Stimulated activated CD4-positive, alpha-beta T cell treated with anti-CD3 and anti-CD28 coated beads, Interleukin-1b, Interleukin-23, amount 100 ng/mL, for 1 hour (primary cell): ENCODE measurements at places on chromosomes 11 and 22.

DNA sequence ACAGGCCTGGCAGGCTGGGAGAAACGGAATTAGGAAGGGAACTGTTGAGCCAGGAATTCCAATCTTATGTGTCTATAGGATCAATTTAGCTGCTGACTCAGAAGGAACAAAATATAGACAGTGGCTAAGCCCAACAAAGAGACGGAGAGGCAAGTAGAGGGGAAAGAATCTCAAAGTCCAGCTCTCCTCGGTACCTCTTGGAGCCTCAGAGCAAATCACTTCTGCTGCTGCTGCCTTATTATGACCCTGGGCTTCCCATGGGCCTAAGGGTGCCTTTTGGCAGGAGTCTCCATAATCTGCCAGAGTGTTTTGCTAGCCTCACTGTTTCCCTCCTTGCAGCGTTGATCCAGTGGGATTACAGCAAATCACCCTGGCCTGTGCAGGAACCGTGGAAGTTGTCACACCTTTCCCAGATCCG lies 31.7 kb downstream of the PAX6 start:
- DNase-seq: no peak

DNA sequence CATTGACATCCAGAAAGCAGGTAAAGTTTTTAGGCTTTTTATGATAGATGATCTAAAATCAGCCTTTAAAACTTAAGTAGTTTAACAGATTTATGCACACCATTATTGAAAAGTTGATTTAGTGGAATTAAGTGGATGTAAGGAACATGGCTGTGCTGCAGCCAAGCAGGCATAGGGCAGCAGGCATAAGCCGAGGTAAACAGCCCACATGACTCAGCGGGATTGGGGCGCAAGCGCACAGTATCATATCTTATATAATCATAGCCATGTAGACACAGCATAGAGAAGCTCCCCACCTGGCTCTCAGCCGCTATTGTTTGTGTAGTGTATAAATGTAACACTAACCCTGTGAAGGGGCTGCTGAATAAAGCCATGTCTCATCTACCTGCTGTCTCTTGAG lies 157.5 kb downstream of the WNT11 start:
- no peak for DNase-seq

DNA sequence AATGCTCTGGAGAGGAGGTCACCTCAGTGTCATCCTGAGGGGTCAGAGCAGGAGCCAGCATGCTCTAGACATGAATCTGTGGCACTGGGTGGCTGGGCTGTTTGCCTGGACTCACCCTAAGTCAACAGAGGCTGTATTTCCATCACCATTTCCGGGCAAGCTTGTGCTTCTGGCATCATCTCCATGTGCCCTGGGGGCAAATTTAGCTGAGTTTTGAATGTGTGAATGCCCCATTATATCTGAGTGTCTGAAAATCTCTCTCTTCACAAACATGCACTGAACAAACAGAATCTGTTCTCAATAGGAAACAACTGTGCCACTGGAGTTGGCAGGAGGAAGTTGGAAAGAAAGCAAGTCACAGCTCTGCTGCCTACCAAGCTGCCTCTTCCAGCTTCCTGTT lies 356.2 kb downstream of the GRM5 start:
- no peak for DNase-seq

DNA sequence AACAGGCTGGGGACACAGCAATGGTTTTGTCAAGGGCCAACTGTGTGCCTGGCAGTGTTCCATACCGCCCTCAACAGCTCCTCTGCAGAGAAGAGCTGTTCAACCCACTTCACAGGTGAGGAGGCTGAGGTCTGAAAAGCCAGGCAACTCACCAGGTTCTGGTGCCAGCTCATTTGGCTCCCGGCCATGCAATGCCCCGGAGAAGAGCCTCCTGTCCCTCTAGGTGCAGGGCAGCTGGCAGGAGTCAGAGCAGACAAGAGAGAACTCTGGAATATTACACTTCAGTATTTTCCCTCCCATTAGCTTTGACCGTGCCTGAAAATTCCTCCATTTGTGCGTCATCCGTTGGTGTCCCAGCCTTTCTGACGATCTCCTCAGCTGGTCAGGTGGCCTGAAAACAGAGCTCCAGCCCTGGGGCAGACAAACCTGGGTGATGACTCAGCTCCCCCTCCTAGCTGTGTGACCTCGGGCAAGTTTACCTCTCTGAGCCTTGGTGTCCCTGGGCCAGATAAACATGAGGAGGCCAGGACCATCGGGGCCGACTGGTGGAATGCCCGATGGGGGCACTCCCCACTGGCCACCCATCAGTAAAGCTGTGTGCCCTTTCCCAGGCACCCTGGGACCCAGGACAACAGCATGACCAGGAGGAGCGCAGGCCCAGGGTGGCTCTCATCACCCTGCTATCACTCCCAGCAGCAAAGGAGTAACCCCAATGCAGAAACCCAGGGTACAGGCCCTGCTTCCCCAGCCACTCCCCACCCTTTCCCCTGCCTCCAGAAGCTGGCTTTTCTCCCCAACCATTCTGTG lies 9.6 kb upstream of the C1QTNF6 start:
- DNase-seq: no peak

DNA sequence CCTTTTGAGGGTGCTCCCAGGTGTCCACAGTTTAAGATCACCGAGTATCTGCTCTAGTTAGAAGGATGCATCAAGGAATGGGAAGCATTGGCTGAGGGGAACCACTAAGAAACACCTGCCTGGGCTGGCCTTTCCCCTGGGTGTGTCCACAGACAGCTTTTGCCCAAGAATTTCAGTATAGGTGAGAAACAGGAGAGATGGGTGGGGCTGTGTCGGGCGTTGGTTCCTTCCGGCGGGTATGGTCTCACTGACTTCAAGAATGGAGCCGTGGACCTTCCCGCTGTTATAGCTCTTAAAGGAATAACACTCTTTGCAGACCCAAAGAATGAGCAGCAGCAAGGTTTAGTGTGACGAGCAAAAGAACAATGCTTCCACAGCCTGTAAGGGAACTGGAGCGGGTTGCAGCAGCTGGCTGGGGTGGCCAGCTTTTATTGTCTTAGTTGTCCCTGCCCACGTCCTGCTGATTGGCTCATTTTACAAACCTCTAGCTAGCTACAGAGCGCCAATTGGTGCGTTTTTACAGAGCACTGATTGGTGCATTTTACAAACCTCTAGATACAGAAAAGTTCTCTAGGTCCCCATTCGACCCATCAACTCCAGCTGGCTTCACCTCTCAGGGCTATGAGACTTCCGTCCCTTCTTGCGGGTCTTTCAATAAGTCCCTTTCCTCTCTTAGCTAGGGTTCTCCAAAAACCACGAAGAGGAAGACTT lies 2.4 kb downstream of the FADS1 start:
- no peak for DNase-seq

GRCh38 chr11:67352546-67353316 lies 615 bp downstream of the POLD4 start:
- DNase-seq: no peak

DNA sequence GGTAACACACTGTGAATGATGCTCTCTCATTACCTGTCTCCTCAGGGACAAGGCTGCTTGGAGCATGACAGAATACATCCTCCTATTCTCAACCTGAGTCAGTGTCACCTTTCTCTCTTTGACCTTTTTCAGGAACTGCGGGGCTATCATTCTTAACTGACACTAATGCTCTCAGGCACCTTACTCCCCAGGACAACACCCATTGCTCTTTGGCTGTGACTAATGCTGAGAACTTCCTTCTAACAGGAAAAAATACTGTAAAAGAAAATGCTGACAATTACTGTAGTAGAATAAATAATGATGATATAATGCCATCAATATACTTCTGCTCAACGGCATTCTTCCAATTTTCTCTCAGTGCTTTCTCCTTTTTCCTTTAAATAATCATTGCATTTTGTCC lies 2082.7 kb upstream of the RAG2 start:
- no peak for DNase-seq

DNA sequence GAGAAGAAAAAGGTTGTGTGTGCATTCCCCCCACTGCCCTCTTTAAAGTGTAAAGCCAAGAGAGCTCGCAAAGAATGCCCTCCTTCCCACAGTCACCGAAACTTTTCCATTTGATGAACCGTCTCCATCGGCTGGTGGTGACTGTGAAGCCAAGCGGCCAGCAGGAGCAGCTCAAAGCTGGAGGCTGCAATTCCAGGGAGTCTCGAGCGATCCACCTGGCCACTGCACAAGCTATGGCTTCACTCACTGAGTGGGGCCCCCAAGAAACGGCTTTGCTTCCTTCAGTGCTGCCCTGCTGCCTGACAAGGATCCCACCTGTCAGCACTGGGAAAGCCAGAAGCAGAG lies 117.7 kb downstream of the ABTB2 start:
- DNase-seq: no peak

DNA sequence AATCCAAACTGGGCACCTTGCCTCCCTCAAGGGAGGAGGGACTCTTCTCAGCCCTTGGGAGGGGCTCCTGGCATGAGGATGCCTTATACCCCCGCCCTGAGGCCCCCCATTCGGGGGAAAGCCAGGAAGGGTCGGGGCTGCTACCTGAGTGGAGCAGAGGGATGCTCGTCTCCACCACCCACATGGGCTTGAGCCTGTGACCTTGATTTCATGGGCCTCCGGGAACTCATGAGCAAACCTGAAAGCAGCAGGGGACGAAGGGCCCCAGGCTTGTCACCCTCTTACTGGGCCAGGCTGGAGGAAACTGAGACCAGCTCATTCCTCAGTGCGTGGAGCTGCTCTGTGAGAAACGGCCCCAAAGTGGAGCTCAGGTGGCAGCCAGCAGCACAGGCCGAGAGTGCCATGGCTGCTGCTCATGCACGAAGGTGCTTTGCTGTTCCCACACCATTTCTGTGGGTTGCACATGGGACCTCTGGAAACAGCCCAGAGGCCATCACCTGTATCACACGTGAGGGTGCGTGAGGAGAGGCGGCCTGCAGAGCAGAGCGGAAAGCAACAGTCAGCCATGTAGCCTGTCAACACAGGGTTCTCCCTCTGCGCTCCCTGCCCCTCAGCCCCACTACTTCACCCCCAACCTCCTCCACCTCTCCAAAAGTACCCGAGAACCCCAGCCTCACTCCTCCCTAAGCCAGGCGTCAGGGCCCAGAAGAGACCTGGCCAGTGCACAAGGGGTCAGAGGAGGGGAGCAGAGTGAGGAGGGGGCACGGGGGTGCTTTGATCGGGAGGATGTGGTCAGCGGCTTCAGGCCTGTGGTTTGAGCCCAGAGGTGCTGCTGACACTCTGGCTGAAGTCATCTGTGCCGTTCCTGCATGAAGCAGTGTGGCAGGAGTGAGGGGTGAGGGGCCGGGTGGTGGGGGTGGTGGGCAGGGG lies 14.1 kb upstream of the IL2RB start:
- no peak for DNase-seq

DNA sequence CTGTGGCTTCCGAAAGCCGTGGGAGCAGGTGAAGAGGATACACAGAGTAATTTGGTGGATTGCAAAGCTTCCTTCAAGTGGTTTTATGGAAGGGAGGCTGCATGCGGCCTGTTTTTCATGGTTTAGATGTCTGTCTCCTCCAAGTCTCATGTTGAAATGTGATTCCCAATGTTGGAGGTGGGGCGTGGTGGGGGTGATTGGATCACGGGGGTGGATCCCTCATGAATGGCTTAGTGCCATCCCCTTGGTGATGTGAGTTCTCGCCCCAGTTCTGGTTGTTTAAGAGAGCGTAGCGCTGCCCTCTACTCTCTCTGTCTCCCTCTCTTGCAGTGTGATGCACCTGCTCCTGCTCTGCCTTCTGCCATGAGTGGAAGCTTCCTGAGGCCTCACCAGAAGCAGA lies 247.8 kb upstream of the B3GAT1 start:
- DNase-seq: no peak

DNA sequence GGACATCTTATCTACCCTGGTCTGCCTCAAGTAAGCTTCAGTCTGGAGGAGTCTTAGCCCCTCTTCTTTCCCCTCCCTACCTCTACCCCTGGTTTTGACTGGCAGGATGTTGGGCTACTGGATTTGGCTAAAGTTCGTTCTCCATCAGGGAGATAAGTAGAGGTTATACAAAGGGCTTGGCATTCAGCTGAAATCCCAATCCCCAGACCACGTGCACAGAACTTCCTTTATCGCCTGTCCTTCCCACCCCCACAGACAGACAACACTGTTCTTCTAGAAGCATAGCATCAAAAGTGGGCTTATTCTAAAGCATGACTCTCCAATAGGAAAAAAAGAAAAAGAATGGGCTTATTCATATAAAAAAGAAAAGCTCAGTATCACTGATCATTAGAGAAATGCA lies 7.8 kb downstream of the PRG3 start:
- no peak for DNase-seq

- DNase-seq: no peak
Measured at GRCh38 chr22:49024775-49025440, 802.8 kb downstream of the BRD1 start.

DNA sequence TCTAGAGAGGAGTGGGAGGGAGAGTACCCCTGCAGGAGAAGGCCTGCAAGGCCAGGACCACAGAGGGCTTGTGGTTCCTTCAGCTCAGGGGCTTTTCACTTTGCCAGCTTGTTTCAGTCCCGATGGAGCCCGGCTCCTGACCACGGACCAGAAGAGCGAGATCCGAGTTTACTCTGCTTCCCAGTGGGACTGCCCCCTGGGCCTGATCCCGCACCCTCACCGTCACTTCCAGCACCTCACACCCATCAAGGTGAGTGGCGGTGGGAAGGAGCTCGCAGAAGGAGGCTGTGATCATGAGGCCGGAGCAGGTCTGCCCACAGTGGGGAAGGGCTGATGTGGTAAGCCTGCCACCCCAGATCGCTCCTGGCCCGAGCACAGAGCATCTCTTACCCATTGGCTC lies 13.5 kb downstream of the ACP2 start:
- no peak for DNase-seq

DNA sequence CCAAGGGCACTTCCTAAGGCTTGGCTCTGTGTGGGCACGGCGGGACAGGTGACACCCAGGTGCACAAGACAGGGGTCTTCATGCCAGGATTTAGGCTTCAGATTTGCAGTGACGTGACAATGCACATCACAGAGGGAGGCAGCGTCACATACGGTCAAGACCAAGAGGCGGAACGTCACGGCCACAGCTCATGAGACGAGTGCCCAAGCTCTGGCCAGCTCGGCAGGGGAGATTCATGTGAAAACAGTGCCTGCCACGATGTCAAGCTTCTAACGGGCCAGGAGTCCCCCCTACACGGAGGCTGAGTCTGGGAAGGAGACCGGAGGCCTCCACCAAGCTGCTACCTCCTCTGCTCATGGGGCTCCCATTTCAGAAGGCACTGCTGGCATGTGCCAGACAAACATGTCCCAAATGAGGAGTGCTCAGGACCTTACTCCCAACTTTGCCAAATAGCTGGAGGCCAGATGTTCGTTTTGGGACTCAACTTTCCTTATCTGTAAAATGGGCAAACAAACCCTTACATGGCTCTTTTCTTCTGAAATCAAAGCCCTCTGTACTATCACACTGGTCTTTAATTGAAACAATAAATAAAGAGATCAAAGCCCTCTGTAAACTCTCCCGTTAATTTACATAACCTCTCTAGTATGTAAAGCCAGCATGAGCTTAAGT lies 16.6 kb downstream of the VPS37C start:
- DNase-seq: no peak
